ENCODE measurements at places on chromosomes 11 and 22. TPM values are rescaled to one million over a fixed set of nuclear protein-coding genes. Genes with fewer than 3 reads are reported as not detected.

GRCh38 chr11:72039031-72039855 is 40.5 kb downstream of the IL18BP start:
- peak overlapping the region; percentile 86 for H3K27ac ChIP-seq
- DNase-seq: no peak
- H3K27me3 ChIP-seq: no peaks in the 10 kb centered on the region

DNA sequence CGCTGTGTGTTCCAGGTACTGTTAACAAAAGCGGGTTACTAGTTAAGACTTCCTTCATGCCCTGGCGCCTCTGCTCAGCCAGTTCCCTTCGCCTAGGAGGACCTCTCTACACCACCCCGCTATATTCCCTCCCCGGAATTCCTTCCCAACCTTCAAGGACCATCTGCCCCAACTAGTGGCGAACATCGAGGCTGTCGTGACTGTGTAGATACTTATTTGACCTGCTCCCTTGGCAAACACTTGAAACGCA is 450 bp upstream of the BCL2L13 start:
- no peaks in the 10 kb centered on the region for H3K36me3 ChIP-seq
- H3K27me3 ChIP-seq: no peaks in the 10 kb centered on the region
- peak overlapping the region; percentile 98 for H3K27ac ChIP-seq

FOLR1 gene
- not detected for total RNA-seq

OR52I1 gene
- total RNA-seq: not detected

POU2AF2 gene
- not detected for total RNA-seq

- peaks cover 55% of the 10 kb centered on the region for H3K36me3 ChIP-seq
- H3K27me3 ChIP-seq: no peaks in the 10 kb centered on the region
- no peak for DNase-seq
- no peak overlapping the region for H3K4me3 ChIP-seq
- peak overlapping the region; percentile 13 for H3K27ac ChIP-seq
Observed at GRCh38 chr11:20035701-20036601, 124.3 kb downstream of the DBX1 start.

GRCh38 chr22:22058633-22059290 is 76.2 kb upstream of the TOP3B start:
- no peak for DNase-seq
- H3K27ac ChIP-seq: no peak overlapping the region
- no peaks in the 10 kb centered on the region for H3K27me3 ChIP-seq

SYT9 gene
- total RNA-seq: not detected

DNA sequence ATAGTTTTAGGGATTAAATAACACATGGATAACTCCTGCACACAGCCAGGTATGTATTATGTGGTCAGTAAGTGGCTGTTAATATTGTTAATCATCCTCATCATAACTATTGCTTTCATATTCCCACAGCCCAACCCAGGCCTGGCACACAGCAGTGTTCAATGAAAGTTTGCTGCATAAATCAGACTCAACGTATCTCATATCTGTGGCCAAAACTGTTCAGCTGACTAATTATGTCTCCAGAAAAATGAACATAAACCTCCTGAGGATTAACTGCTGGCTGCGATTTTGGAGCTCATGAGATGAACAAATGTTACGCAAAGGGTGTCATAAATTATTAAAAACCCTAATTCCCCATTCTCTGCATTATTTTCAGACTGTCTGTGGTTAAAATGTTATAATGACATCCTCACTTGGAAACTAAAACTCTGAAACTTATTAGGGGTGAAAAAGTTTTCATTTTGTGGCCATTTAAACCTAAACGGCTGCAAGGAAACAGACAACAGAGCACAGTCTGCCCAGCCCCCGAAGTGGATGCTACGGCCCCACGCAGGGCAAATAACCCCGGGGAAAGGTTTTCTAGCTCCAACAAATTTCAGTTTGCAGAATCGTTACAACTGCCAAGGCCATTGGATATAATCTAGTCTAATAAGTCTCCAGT is 17.3 kb downstream of the ABCC8 start:
- no peaks in the 10 kb centered on the region for H3K4me1 ChIP-seq
- H3K27me3 ChIP-seq: peaks cover 18% of the 10 kb centered on the region
- DNase-seq: no peak
- no peaks in the 10 kb centered on the region for H3K36me3 ChIP-seq

DNA sequence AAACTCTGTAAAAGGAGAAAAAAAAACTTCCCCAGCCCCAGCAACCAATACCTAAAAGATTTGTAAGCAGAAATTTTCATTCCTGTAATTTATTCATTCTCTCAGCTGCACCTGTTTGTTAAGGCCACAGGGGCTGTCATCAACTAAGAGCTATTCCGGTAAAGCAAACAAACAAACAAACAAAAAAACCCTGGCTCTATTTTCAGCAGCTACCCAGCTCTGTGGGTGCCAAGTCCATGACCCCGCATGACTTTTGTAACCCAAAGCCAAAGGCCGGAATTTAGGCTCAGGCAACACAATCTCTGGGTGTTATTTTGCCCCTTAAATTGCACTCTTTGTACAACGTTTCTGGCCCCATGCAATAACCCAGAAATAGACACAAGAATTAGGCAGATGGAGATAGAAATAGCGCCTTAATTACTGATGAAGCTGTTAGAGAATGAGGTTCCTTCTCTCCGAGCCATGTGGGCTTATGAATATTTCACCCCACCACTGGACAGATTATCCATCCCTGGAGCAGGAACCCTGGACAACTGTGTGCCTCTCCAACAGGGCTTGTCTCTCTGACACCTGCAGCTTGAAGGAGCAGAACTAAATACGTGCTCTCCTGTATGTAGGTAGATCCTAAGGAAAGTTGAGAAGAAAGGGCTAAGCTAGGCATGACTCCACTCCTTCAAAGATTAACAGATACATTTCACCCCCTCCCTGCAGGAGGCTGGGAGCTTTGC is 29.4 kb downstream of the APOL6 start:
- no peaks in the 10 kb centered on the region for H3K27me3 ChIP-seq
- H3K27ac ChIP-seq: no peak overlapping the region
- H3K4me1 ChIP-seq: no peaks in the 10 kb centered on the region
- DNase-seq: no peak

DNA sequence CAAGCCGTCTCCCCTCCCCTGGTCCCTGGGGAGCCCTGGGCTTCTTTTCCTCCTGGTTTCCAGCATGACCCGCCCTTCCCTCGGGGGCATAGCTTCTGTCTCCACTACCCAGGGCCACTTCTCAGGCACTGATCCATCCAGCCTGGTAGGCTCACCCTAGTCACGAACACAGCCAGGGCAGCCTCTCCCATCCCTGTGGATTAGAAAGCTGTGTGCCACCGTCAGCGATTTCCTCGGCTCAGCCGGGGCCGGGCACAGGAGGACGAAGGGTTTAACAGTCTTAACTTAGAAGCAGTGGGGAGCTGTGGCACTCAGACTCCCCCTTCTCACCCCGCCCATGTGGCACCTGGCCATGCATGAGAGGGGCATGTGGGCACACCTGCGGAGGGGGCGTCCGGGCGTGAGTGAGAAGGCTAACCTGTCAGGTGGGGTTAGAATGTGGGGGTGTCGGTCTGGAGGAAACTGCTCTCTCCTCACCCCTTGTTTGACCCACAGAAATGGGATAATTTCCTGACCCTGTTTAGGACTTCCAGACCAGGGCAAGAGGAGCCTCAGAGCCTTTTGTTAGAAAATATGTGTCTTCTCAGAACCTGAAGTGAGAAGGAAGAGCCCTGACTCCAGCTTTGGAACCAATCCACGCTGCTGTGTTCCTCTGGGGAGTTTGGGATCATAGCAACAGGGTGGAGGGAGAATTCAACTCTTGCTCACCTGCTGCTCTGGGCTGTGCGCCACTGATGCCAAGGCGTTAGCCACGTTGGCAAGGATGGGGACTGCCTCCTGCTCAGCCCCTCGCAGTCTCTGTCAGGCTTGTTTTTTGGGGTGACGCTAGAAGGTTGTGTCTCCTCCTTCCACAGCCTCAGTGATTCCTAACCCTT is 14.6 kb downstream of the GLB1L2 start:
- H3K4me1 ChIP-seq: no peaks in the 10 kb centered on the region
- no peaks in the 10 kb centered on the region for H3K36me3 ChIP-seq
- peaks cover 10% of the 10 kb centered on the region for H3K27me3 ChIP-seq
- no peak for DNase-seq
- H3K4me3 ChIP-seq: no peak overlapping the region

GPR83 gene
- total RNA-seq: not detected

DNA sequence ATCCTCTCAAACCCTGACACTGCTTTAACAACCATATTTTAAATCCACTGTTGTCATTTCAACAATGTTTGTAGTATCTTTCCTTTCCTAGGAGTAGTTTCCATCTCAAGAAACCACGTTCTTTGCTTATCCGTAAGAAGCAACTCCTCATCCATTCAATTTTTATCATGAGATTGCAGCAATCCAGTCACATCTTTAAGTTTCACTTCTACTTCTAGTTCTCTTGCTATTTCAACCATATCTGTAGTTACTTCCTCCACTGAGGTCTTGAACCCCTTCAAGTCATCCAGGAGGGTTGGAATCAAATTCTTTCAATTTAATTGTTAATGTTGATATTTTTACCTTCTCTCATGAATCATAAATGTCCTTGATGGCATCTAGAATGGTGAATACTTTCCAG is 22.4 kb downstream of the CCDC82 start:
- H3K27me3 ChIP-seq: no peaks in the 10 kb centered on the region
- H3K4me3 ChIP-seq: no peak overlapping the region
- H3K27ac ChIP-seq: no peak overlapping the region
- H3K36me3 ChIP-seq: no peaks in the 10 kb centered on the region
- DNase-seq: no peak

DNA sequence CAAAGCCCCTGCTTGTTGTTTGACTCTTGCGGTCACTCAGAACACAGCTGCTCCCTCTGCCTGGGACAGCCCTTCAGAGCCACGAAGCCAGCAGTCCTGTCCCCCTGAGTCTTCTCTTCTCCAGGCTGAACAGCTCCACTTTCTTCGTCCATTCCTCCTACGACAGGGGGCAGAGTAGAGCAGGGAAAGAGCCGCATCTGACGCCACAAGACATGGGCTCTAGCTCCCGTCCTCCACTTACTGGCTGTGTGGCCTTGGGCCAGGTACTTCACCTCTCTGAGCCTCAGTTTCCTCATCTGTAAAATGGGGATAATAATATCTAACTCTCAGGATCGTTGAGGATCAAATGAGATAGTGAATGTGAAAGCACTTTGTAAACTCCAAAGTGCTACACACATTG is 29.9 kb downstream of the CHRDL2 start:
- H3K4me1 ChIP-seq: peaks cover 8% of the 10 kb centered on the region
- no peak overlapping the region for H3K4me3 ChIP-seq
- H3K36me3 ChIP-seq: no peaks in the 10 kb centered on the region

DNA sequence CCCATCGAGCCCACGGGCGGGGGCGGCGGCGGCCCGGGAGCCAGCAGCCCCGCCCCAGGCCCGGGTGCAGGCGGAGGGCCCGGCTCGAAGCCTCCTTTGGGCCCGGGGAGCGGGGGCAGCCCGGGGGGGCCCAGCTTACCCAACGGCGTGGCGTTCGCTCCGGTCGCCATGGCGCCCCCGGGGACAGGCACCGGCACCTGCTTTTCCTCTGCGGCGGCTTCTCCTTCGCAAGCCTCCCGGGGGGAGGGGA is 194 bp downstream of the SF1 start:
- peaks cover 21% of the 10 kb centered on the region for H3K4me1 ChIP-seq
- peak overlapping the region; percentile 94 for H3K4me3 ChIP-seq
- H3K27me3 ChIP-seq: no peaks in the 10 kb centered on the region
- peak overlapping the region; percentile 99 for H3K27ac ChIP-seq

- H3K36me3 ChIP-seq: no peaks in the 10 kb centered on the region
- no peaks in the 10 kb centered on the region for H3K4me1 ChIP-seq
- no peak overlapping the region for H3K4me3 ChIP-seq
- H3K27me3 ChIP-seq: no peaks in the 10 kb centered on the region
- peak; percentile 28 for DNase-seq
Observed at GRCh38 chr22:39490135-39490798, 11.8 kb upstream of the MIEF1 start.

RIMBP3C gene
- not detected for total RNA-seq
